ENCODE measurements at places on chromosomes 5 and 9.

DNA sequence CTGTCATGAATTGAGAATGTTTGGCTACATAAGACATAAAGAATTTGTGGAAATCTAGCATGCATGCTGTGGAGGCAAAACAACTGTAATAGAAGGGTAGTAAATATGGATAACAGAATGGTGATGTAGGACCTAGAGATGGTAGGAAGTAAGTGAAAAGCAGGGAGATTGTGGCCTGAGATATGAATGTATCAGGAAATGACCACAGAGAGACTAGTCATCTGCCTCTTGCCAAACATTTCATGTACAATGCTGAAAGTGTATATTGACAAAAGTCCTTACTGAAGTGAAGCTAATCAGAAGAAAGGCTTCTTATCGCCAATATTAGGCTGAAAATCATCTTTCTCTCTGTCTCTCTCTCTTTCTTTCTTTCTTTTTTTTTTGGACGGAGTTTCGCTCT is 873.1 kb upstream of the CTNND2 start:
- DNase-seq: no peak

DNA sequence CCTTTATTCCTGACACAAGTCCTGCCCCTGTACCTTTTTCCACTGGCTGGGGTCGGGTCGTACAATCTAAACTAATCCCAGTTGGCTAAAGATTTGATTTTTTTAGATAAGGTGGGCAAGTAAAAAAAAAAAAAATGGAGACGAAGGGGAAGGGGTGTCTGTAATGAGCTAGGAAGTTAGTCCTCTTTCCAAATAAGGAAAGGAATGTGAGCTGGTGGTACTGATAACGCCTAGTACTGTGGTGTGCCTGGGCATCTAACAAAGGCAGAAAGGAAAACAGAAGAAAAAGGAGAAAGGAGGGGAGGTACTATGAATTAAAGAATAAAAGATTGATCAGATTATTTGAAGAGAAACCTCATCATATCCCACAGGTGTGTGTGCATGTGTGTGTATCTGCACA is 21.3 kb downstream of the PRDM9 start:
- DNase-seq: no peak

DNA sequence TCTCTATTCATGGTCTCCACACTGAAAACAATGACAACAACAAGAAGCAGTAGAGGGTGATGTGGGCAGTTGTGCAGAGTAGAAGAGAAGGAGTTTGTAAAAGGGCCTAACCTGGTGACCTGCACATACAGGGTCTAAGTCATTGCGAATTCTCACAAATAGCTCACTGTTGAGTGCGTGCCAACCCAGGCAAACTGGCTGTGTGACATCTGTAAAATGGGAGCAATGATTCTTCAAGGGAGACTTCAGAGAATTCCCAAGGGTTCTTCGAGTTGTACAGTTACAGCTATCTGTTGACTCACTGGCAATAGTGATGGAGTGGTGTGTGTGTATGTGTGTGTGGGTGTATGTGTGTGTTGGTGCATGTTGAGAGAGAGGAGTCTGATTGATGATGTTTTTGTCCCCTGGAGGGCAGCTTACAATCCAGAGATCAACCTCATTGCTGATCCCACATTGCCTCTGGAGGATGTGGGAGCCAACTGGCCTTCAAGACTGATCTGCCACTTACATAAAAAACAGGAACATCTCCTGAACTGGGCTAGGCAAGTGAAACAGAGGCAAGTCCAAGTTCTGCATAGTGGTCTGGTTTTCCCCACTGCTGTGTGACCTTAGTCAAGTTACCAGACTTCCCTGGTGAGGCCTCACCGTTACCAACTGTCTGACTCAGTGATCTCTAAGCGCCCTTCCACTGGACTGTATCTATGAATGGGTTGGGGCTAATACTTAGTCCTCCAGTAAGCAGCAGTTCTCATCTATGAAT is 3.2 kb downstream of the FAT2 start:
- no peak for DNase-seq

- DNase-seq: no peak
Measured at GRCh38 chr5:138595180-138595795, 20.1 kb upstream of the HSPA9 start.

- no peak for DNase-seq
Measured at GRCh38 chr5:10564838-10565784, 1.2 kb downstream of the ANKRD33B start.

GRCh38 chr5:6484446-6484845 is 35.8 kb downstream of the UBE2QL1 start:
- DNase-seq: no peak

DNA sequence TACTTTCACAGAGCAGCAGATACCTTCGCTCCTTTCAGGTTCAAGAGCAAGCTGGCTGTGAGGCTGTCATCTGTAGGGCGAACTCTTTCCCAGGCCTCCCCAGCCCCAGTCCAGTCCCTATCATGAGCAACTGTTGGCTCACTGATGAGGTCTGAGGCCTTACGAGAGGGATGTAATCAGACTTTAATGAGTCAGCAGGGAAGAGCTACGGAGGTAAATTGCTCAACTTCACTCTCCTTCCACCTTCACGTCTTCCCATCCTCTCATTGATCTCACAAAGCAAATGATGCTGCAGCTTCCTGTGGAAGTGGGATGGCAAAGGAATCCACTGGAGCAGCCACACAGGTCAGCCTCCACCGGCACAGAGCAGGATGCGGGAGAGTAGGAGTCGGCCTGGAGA is 130.7 kb upstream of the TBCA start:
- DNase-seq: no peak

- DNase-seq: no peak
Measured at GRCh38 chr9:17064558-17064957, 70.3 kb upstream of the CNTLN start.

GRCh38 chr5:78587081-78587774 is 61.3 kb downstream of the LHFPL2 start:
- no peak for DNase-seq

GRCh38 chr9:104854613-104855012 is 73.3 kb downstream of the ABCA1 start:
- DNase-seq: no peak

- no peak for DNase-seq
Measured at GRCh38 chr5:143124593-143124992, 278.9 kb downstream of the NR3C1 start.

DNA sequence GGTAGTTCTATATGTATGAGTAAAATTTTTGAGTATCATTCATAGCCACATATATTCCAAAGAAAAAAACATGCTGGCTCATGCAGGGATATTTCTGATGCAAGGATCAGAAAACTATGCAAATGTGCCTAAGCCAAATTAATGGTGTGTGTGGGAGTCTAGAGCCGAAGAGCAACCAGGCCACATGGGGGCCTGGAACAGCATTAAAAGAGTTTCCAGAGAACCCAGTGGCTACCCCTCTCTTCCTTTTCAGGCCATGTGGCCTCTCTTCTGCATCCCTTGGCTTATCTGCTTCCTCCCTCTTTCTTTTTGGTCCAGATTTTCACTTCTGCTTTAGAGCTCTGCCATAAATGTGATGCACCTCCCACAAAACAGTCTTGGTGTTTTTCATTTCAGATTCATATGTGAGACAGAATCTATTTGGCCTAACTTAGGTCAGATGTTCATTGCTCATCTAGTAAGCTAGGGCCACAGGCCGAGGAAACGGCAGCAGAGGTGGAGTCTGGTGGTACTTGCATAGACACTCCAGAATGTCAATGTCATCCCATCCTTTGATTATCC is 300.0 kb downstream of the SH3GL2 start:
- DNase-seq: no peak

GRCh38 chr9:132068605-132069004 is 11.1 kb downstream of the MED27 start:
- DNase-seq: no peak

DNA sequence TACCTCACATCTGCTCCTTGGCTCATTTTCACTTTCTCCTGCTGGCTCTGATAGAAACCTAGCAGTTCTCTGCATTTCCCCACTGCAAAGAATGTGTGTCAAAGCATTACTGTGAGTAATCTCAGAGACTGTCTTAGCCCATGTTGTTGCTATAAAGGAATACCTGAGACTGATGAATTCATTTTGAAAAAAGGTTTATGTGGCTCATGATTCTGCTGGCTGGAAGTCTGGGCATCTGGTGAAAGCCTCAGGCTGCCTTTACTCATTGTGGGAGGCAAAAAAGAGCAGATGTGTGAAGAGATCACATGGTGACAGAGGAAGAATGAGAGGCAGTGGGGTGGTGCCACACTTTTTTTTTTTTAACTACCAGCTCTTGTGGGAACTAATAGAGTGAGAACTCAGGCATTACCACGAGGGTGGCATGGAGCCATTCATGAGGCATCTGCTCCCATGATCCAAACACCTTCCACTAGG is 191.6 kb upstream of the CTNND2 start:
- DNase-seq: no peak

Measured in brain microvascular endothelial cell (primary cell).